ENCODE measurements at places on chromosomes 7 and 10.

DNA sequence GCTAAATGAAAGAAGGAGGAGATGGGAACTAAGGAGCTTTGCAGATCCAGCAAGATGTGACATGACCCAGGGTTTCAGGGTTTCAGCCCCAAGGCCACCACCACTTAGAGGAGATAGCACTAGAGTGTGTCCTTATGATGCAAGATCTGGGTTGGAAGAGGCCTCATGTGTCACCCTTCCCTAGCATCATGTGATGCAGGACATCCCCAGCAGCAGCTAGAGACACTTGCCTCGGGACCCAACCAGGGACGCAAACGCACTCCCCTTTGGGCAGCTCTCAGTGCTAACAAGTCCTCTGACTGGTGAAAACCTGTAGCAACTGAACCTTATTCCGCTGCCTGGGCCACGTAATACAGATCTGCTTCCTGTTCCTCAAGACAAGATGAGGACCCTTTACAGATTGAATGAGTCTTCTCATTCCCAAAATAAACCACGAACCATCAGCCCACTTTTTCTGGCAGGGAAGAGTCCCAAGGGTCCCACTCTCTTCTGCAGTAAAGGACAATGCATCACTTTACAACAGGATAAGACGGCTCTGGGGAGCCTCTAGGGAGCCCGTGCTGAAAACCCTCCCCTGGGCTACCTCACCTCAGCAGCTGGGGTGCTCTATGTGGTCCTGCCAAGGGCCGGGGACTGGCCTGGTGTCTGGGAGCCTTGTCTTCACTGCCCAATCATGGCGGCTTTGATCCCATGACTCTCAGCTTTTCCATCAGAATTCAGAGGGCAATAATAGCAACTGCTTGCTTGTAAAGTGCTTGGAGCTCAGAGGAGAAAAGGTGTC, 44.8 kb upstream of the GDF10 start:
- DNase-seq = no peak

GRCh38 chr10:31083765-31084184, 52.1 kb upstream of the ZNF438 start:
- peak; percentile 28 for DNase-seq

DNA sequence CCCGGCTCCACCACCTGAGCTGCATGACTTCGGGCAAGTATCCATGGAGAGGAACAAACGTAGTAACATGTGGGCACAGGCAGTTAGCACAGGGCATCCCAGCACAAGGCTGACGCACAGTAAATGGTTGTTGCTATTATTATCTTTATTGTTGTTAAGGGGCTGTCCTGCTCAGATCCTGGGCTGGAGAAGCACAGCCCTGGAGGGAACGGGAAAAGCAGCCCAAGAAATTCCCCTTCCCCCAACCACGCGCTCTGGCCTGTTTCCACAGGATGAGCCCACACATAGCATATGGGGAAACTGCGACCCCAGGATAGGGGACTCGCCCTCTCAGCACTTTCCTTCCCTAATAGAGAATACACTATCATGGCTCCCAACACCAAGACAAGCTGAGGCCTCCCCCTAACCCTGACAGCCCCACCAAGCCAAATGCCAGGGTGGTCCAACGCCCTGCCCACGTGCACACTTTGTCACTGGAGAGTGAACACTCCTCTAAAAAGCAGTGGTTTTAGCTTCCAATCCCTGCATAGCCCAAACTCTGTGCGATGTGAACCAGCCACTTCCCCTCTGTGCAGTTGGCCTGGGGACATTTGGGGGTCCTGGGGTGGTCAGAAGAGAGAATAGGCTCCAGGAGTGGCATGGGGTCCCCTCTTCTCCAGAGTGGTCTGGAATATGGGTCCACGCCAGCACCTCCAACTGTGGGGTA, 11.0 kb downstream of the PSD start:
- no peak for DNase-seq

DNA sequence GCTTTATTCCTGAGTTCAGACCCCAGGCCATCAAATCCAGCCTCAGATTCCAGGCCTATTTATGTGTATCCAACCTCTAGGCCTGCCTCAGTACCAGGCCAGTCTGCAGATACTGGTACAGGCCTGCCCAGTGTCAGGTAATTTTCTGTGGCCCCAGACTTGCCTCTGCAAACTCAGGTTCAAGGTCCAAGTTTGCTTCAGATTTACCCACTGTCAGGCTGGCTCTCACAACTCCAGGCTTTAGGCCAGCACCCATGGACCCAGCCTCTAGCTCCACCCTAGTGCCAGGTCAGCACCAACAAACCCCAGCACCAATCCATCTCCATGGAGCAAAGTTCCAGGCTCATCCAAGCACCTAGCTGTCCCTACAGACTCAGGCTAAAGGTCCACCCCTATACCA, 169.7 kb downstream of the ITGB1 start:
- no peak for DNase-seq

GRCh38 chr7:111958431-111958830, 247.8 kb downstream of the DOCK4 start:
- DNase-seq = no peak

- DNase-seq = no peak
Measured at GRCh38 chr7:129426482-129426881, 7.8 kb upstream of the STRIP2 start.

DNA sequence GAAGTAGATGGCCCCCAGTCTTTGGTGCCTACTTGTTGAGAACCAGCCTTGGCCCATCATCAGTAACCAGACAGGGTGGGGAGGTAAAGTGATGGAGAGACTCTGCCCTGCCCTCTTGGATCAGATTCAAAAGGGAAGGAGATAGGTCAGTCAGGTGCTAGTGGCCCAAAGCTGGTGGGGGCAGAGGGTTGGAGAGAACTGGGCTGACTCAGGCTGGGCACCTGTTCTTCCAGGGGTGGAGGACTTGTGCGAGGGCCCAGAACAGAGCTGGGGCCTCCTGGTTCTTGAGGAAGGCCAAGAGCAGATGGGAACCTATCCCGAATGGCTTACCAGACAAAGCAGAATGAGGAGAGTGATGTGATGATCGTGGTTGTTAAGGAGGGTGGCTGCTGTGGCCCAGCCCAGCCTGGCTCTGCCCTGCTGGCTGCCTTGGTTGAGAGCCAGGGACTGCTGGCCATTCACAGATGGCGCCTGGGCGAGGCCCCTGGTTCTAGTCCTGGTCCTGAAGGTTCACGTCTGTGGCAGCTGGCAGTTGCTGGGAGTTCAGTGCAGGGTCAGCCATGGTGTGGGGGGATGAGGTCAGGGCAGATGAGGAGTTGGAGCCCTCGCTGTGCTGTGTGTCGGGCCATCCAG, 36.6 kb downstream of the PALD1 start:
- no peak for DNase-seq

Measured in retina (tissue), 1 donor.